HFF-Myc (cell line): ENCODE measurements at places on chromosomes 1 and 21.

- no peak for DNase-seq
Observed at GRCh38 chr1:207179036-207179435, 75.0 kb downstream of the C4BPA start.

DNA sequence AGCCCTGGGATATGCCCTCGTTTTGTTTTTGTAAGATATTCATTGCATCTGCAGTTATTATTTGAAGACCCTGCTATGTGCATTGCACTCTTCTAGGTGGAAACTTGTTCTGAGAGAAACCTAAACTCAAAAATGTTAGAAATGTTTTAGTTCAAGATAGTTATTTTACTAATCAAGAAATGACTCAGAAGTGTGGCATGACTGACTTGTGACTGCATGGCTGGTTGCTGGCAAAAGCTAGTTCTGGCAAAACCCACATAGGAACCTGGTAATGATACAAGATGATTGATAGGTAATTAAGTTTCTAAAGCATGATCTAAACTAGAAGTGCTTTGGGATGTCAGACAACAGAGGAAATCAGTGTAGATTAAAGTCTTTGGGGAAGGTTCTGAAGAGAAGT lies 33.8 kb upstream of the NFASC start:
- DNase-seq = no peak

DNA sequence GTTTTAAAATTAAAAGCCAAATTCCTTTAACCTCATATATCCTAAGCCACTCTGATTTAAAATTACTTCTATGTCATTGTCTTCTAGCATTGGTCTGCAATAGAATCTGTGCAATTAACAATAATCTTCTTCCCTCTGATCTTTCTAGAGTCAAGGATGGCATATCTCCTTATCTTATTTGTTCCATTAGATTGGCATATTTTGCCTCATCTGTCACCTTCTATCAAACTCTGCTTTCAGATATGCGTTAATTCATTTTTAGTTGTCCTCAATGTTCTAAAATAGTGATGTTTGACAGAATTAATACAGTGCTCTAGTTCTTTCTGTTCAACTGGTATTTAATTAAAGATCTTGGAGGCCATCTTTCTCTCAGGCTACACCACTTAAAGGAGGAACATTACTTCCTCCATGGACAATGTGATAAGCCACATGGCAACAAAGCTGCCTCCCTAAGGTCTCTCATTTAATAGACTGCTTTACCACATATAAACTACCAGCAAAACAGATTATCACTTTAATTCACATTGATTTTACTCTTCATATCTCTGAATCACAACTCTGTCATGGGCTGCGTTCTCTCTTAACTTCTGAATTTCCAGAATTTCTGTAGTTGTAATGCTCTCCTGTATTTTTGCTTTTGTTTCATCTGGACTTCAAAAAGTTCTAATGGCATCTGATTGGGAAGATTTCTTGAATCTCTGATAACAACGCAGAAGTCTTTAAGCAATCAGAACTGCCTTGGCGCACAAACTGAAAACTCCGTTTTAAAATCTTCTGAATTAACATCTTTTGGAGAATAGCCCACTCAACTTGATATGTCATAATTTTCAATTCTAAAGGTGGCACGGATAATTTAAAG lies 2.8 kb downstream of the NRIP1 start:
- no peak for DNase-seq

DNA sequence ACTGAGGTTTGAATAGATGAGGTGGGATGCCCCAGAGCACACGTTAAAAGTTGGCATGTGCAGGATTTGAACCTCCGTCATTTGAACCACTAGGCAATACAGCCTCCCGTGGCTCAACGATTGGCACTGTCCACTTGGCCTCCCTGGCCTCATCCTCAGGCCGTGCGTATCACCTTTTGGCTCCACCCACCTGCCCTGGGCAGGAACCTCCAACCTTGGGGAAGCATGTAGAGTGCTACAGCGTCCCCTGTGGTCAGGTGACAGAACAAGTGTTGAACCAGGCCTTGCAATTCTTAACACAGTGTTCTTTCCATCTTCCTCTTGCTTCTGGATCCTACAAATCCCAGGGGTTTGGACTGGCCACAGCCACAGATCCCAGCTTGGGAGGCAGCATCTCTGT lies 112.6 kb downstream of the PAX7 start:
- DNase-seq = no peak

DNA sequence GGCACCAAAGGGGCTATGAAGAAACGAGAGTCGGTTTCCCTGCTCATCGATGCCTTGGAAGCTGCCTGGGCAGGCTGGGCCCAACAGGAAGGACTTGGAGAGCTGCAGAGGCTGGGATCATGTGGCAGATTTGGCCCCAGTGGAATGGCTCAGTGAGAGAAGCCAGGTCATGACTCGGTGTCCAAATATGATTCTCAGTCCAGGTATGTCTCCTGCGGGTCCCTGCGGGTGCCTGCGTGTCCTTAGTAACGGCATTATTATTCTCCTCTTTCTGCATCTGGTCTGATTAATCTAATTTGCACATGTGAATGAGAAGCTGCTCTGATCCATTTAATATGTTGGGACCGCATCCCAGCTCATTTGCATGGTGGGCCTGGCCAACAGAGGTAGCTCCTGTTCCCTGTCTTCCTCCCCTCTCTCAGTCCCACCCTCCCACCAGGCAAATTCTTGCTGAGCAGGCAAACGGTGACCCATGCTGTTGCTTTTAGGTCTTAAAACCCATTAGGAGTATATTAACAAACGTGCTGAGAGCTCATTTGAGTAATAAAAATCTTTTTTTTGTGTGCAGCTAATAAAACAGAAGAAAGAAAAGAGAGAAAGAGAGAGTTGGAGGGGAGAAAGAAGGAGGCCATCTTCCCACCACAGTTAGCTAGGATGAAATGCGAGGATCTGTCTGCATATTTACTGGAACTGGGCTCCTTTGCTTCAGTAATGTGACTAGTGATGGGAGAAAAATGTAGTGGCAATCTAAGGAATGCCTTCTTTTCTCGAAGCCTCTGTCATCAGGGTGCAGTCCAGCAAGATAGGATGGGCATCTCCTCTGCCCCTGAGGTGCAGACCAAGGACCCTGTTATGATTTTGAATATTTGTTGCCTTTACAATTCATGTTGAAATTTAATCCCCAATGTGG lies 133.5 kb downstream of the HMGB4 start:
- DNase-seq = no peak

DNA sequence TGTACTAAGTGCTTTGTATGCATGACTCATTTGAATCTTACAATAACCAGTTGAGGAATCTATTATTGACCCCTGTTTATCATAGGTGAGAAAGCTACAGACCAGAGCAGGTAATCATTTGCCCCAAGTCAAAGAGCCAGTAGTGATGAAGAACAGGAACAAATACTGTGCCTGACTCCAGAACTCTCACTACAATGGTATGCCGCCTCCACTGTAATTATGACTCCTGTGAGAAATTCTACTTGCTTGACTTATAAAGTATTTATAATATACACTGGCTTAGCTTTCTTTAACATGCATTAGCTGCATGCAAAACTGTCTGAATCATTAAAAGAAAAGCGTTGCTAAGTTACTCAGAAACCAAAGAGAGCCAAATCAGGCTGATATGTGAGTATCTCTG lies 92.6 kb downstream of the ZNF281 start:
- no peak for DNase-seq

GRCh38 chr1:241212628-241213027 lies 144.4 kb downstream of the RGS7 start:
- no peak for DNase-seq

DNA sequence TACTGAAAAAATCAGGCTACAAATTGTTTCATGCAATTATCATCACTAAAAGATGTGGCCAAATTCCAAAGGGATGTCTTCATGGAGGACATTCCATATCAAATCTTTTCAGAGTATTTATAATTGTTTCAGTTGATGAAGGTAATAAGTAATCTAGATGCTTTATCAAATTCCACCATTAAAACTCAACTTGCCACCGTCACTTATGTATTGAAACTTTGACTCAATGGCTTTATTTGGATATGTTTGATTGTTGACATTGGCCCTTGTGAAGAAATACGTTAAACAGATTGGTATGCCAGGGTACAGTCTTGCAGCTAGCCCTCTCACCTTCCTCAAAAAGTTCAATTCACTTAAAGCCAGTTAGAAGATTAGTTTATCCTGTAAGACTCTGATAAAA lies 32.2 kb upstream of the PALMD start:
- DNase-seq = no peak
